ENCODE measurements at places on chromosomes 3 and 15.

DNA sequence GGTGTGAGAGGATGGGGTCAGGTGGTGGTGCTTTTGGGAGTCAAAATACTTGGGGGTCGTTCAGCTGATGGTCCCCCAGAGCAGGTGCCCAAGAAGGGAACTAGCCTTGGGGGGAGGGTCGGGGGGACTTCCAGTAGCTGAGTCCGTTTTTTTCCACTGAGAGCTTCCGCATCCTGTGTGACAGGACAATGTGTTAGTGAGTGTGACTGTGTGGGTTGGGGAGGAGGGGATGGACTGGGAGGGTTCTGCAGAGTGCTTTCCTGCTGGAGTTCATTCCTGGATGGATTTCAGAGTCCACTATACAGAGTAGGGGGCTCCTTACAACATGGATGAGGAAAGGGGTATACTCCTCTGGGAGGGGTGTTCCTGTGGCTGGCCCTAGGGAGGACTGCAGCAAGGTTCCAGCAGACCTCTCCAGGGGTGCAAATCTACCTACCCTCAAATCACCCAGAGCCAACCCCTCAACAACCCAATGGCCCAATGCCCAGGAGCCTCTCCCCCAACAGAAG, 601 bp upstream of the HYAL2 start:
- peaks cover 13% of the 10 kb centered on the region for H3K36me3 ChIP-seq
- no peak for DNase-seq
- no peaks in the 10 kb centered on the region for H3K27me3 ChIP-seq
- peak overlapping the region; percentile 94 for H3K4me3 ChIP-seq
- no peak overlapping the region for H3K27ac ChIP-seq
- H3K4me1 ChIP-seq, result peaks cover 58% of the 10 kb centered on the region

- H3K4me1 ChIP-seq, result peaks cover 7% of the 10 kb centered on the region
- H3K27me3 ChIP-seq, result no peaks in the 10 kb centered on the region
- DNase-seq, result no peak
- H3K27ac ChIP-seq, result peak overlapping the region; percentile 46
- no peaks in the 10 kb centered on the region for H3K36me3 ChIP-seq
Measured at GRCh38 chr3:132553826-132554225, 43.2 kb upstream of the ACKR4 start.

DNA sequence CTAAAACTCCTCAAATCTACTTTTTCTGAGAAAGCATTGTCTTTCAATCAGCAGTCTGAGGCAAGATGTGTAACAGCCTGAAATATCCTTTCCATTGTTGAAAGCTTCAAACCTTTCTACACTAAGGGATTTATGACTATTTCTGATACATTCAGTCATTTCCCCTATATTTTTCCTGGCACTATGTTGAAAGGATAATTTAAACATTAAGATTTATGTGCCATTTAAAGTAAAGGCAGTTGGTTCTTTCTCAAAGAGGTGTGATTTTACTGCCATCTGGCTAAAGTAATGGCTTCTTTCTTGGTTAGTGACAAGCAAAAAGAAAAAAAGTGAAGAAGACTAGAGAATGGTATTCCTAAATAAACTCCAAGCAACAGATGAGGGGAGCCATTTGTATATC, 249.6 kb upstream of the COL8A1 start:
- no peak overlapping the region for H3K4me3 ChIP-seq
- no peak for DNase-seq
- no peaks in the 10 kb centered on the region for H3K27me3 ChIP-seq
- no peaks in the 10 kb centered on the region for H3K36me3 ChIP-seq
- no peaks in the 10 kb centered on the region for H3K4me1 ChIP-seq

GRCh38 chr15:68418611-68419161, 13.3 kb downstream of the ITGA11 start:
- no peak overlapping the region for H3K4me3 ChIP-seq
- H3K27ac ChIP-seq, result no peak overlapping the region
- no peak for DNase-seq
- H3K4me1 ChIP-seq, result peaks cover 56% of the 10 kb centered on the region

DNA sequence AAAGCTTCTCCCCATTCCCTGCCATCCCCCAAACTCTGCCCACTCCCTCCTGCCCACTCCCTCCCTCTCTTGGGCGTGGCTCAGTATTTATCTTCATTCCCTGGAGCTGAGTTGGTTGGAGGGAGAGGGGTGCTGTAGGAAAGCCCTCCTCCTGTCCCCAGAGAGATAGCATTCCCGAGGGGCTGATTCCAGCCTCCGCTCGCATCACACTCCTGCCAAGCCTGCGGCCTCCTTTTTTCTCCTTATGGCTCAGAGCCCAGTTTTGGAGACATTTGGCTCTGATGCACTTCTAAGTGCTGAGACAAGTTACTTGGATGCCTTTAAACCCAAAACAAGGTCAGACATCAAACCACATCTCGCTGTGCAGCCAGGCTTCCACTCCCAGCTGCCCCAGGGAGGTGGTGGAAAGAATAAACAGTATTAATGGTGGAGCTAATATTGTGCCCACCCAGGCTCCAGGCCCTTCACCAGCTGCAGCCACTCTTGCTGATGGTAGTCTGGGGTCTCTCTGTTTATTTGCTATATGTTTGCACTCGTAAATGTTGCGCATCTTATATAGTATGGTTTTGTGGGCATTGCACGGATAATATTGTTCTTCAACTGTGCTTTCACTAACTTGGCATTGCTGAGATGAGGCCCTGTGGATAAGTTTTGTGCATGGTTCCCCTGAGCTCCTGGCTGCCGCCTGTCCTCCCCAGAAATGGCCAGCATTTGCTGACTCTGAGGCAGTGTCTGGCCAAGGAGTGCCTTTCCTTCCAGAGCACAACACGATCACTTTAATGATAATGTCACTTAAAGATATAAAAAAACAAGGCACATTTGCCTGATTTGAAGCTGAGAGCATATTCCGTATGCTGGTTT, 157.2 kb downstream of the LRRC28 start:
- no peak overlapping the region for H3K4me3 ChIP-seq
- no peak for DNase-seq
- H3K27ac ChIP-seq, result no peak overlapping the region
- H3K4me1 ChIP-seq, result peaks cover 3% of the 10 kb centered on the region
- no peaks in the 10 kb centered on the region for H3K36me3 ChIP-seq

- H3K27ac ChIP-seq, result peak overlapping the region; percentile 97
- peaks cover 29% of the 10 kb centered on the region for H3K4me1 ChIP-seq
- H3K4me3 ChIP-seq, result peak overlapping the region; percentile 96
- no peak for DNase-seq
- H3K36me3 ChIP-seq, result peaks cover 5% of the 10 kb centered on the region
Measured at GRCh38 chr15:82750831-82751180, 41.1 kb upstream of the AP3B2 start.

Data from neural crest cell (in vitro differentiated cells).